ENCODE measurements at places on chromosomes 1 and 21.

DNA sequence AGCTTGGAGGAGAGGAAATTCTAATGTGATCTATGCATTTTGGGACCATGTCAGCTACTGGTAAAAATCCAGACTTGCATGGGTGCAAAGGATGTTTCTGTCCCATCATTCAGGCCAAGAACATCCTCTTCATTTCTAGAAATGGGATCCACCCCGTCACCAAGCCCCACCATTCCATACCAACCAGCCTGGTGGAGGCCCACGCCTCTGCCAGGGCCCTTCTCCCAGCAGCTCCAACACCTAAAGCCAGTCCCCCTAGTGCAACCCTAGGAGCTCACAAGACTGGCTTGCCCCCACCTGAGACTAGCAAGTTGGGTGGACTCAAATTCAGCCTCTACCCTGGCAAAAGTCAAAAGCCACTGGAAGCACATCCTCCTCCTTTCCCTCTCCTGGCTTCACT, 1.9 kb downstream of the ARHGEF11 start:
- DNase-seq: no peak

DNA sequence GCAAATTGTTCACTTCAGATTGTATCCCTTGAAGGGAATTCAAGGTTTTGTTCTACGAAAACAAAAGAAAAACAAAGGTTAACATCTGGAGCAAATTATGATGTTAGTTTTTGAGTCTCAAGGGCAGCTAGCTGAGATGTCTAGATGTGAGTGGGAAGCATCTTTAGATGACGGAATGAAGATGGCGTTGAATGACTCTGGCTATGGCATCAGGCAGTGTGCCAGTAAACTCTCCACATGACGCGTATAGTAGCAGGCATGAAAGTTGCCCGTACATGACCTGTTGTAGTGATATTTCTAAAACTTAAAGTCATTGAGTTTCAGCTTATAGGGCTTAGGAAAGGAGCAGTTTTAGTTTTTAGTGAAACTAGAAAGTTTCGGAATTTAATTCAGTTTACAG, 12.3 kb upstream of the SDC3 start:
- DNase-seq: no peak

DNA sequence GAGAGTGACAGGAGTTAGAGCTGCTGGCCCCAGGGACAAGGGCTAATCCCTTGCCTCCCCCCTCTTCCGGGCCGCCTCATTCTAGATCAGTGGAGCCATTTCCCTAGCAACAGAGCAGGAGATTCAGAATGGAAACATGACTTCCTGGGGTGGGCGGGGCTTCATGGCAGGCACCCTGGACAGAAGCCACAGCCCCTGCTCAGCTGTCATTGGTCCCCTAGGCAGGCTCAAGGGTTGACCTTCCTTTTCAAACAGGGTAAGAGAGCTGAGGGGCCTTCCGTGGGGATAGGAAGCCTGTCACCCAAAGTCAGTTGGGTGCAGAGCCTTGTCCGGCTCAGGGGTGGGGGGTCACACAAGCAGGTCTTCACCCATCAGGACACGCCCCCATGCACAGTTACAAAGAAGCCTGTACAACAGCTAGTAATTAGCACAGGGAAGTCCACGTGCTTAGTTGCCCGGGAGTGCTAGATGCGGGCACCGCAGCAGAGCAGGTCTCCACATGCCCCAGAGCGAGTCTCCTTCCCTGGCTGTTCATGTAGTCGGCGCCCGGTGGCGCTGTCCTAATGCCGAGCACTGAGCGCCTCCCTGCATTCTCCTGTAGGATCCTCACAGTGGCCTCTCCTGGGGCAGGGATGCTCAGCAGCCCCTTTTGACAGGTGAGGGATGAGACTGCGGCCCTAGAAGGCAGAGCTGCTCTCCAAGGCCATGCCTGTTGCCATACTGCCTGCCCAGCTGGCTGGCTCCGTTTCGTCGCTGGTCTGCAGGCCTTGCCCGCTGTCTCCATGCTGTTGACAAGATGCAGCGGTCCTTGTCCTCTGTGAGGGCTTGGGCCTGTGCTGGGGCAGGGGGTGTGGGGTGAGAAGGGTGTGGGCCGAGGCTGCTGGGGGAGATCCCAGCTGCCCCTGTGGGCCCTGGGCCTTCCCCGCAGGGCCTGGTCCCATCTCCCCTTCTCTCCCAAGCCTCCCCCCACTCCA, 5.1 kb downstream of the TMEM201 start:
- peak; percentile 50 for DNase-seq

DNA sequence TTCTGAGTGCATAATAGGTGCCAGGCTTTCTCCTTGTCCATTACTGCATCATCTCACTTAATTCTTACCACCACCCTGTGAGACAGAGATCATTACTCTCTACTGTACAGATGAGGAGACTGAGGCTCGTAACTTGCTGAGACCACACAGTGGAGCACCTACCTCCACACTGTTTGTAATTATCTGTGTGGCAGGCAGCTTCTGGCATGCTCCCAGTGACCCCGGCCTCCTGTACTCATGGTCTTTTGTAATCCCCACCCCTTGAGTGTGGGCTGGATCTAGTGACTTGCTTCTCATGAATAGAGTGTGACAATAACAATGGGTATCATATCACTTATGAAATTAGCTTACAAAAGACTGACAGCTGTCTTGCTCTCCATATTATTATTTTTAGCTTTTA, 407.3 kb downstream of the MATN1 start:
- no peak for DNase-seq

DNA sequence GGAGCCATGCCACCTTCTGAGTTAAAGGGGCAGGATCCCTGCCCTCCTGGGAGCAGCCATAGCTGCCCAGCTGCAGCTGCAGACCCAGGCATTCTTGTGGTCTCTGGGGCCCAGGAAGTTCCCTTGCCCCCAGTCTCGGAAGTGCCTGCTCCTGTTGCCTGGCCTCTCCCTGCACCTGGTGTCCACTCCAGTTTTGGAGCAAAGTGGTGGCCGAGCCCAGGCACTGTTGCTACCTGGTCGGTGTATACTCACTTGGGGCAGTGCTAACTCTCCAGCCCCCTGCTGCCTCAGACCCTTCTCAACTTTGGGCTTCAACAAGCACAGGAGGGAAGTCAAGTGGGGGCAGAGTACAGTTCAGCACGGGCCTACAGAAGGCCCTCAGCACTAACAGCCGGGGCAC, 352.9 kb upstream of the NCAM2 start:
- no peak for DNase-seq

DNA sequence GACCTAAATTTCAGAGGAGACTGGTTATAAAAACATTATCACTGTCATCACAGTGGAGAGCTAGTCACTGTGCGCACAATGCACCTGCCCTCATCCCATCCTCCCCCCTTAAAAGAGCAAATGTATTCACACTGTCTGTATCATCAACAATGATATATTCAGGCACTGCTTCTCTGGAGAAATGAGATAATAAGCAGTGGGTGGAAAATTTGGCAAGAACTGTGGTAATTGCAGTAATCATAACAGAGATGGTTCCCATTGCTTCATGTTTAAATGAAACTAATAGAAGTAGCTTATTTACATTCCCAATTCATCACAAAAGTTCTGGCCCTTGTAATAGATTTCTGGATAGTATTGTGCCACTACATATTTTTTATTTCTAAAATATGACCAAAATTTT, 867.4 kb upstream of the ADGRL2 start:
- no peak for DNase-seq

All from nucleus accumbens (tissue), 56 donors.